ENCODE measurements at places on chromosomes 7 and 10.

DNA sequence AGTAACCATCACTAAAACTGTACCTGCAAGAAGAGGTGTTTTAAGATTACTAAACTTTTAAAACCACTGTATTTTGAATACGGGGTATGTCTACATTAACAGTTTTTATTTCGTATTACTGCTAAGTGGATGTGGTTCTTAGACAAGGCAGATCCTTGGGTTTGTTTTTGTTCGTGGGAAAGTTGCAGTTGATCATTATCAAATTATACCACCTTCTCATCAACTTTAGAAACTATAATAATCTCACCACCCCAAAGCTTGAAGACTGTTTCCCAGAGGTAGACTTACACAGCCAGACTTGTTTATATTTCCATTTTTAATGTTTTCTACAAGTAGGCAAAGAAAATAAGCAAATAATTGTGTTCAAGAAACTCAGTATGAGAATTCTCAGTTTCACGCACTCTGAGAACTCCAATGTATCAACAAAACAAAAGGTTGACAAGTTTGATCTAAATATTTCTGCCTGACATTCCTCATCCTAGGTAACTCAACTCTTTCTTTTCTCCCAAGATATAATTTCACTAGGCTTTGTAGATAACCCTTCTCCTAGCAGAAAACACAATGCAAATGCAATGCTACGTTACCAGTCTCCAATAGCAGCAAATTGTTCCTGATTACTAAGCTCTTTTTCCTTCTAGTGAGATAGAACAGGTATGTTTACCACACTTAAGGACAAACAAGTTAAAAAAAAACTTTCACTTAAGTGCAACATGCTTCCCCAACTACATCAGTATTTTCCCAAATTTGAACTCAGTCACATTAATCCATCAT, 36.0 kb downstream of the IGF2BP3 start:
- DNase-seq = no peak

- no peak for DNase-seq
Measured at GRCh38 chr7:71220210-71220695, 88.3 kb downstream of the GALNT17 start.

- DNase-seq = no peak
Measured at GRCh38 chr10:76939933-76940468, 697.6 kb downstream of the KCNMA1 start.

GRCh38 chr7:23743226-23743625, 33.2 kb downstream of the STK31 start:
- DNase-seq = no peak

DNA sequence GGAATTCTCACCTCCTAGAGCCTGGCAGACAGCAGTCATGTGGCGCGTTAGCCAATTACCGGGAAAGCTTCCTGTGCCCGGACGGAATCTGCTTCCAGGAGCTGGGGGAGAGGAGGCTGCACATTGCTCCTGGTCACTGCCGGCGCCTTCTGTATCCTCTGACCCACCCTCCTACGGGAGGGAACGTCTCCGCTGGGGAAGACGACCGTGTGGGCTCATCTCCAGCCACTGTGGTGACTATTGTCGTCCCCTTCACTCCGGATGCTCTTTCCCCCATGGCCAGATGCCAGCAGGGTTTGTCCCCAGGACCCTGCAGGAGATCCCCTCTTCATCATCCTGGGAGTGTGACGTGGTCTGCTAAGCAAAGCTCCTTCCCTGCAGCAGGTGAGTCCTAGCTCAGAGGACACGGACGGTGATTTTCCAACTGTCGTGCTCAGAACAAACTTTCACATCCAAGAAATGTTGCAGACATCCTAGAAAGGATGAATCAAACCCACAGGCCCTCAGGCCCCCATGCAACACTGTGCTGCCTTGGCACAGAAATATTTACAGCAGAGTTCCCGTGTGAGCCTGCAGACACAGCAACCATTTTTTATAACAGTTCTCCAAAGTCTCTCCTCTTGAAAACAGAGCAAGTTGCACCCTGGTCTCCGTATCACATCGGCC, 29.6 kb upstream of the FAM20C start:
- no peak for DNase-seq

DNA sequence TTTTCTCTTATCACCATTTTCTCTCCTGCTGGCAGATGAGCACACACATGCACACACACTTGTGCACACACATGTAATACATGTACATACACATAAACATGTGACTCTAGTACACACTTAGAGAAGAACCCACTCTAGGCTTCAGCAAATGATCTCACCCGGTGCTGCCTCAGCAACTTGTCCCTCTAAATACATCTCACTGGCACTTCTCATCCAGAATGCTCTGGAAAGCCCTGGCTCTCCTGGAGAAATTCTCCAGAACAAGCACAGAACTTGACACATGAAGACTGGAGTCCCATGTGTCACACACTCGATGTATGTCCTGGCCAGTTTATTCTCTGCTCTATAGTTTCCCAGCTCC, 254.9 kb downstream of the ELMO1 start:
- no peak for DNase-seq

DNA sequence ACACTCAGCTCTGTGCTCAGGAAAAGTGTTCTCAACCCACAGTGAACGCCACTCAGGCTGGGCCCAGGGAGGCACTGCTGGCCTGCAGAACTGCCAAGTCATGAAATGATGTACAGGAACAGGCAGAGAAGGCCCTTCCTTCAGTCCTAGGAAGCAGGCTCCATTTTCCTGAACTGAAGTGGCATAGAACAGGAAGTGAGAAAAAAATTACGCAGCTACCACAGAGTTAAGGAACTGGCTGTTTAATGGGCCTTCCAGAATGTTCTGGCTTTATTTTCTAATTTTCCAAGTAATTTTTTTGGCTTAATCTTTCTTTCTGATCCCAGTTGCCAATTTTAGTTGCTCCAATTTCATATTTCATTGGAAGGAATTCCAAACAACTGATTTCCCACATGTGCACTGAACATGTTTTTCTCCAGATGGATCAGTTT, 39.3 kb downstream of the LRRC18 start:
- DNase-seq = no peak

GRCh38 chr7:145986248-145986874, 130.2 kb upstream of the CNTNAP2 start:
- DNase-seq = no peak

GRCh38 chr7:45350896-45351295, 193.3 kb downstream of the RAMP3 start:
- no peak for DNase-seq

GRCh38 chr7:34247468-34247867, 342.1 kb downstream of the BMPER start:
- DNase-seq = no peak

DNA sequence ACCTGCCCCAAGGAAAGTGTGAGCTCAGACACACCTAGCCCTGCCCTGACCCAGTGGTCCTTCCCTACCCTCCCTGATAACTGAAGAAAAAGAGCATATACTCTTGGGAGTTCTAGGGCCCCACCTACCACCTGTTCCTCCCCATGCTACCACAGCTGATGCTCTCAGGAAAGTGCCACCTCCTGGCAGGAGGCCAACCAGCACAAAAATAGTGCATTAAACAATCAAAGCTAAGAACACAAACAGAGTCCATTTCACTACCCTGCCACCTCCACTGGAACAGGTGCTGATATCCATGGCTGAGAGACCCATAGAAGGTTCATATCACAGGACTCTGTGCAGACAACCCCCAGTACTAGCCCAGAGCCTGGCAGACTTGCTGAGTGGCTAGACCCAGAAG, 288.6 kb upstream of the PHF14 start:
- DNase-seq = no peak

- no peak for DNase-seq
Measured at GRCh38 chr7:92155108-92155739, 20.9 kb upstream of the CYP51A1 start.

GRCh38 chr10:19824381-19825342, 8.4 kb downstream of the PLXDC2 start:
- DNase-seq = no peak

GRCh38 chr7:22663357-22663718, 63.7 kb upstream of the IL6 start:
- DNase-seq = no peak

DNA sequence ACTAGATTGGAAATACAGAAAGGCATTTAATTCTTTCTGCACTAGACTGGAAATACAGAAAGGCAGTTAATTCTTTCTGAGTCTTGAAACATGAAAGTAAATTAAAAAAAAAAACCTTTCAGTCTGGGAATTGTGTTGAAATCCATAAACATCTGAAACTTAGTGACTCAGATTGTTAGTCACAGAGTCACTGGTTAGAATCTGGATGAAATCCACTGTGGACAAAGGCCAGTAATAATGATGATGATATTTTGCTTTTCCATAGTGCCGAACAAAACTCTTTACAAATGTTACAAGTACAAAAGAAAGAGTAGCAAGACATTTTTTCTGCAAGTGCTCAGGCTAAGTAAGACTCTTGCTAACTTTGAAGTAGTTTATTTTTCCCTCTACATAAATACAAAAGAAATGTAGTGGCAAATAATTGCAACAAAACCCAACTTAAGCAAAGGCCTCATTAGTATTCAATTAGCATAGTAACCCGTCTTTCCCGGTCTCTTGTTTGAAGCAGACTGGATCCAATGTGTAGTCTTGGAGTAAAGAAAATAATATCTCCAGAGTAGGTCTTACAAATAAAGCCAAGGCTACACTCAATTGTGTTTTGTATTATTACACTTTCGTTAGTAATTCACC, 5.8 kb upstream of the PRTFDC1 start:
- no peak for DNase-seq

DNA sequence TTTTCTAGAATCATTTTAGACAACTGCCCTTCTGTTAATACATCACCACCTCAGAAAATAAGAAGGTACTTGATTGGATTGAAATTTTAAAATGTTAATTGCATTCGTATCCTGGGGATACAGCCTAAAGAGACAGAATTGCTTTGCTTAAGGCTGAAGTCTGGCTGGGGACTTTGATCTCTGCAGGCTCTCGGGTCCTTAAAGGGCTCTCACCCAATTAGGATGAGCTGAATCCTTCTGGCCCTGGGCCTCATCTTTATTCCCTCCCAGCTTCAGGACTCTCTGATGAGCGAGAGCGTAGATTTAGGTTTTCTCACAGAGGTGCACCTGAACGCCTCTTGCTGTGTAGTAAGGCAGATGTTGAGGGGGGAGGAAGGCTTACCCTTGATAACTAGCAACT, 475.3 kb upstream of the C7orf33 start:
- no peak for DNase-seq

GRCh38 chr10:15814565-15814964, 45.7 kb downstream of the MINDY3 start:
- DNase-seq = no peak

DNA sequence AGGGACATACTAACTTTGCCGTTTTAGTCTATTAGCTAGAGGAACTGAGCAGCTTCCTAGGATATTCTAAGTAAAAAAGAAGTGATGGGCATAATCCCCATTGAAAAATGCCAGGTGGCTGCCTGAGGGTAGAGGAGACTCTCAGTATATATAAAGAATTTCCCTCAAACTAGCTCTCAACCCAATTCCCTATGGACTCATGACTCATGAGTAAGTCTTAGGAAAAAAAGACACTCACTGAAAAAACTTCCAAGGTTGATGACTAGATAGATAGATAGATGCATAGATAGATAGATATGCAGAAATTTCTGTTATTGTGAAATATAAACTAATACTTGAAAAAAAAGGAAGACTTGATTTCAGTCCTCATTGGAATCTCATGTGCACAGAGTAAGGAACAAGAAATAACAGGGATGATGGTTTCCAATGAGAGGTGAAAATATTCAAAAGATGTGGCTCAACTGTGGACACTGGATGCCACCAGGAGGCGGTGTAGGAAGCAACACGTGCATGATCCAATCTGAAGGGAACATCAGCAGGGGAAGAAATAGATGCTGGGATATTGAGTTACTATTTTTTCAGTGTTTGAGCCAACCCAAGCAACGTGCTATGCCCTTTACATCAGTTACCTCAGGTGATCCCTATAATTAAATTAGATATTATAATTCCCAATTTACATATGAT, 711.0 kb upstream of the LRRTM3 start:
- DNase-seq = no peak

- DNase-seq = no peak
Measured at GRCh38 chr7:136877509-136877908, 9.1 kb downstream of the CHRM2 start.

DNA sequence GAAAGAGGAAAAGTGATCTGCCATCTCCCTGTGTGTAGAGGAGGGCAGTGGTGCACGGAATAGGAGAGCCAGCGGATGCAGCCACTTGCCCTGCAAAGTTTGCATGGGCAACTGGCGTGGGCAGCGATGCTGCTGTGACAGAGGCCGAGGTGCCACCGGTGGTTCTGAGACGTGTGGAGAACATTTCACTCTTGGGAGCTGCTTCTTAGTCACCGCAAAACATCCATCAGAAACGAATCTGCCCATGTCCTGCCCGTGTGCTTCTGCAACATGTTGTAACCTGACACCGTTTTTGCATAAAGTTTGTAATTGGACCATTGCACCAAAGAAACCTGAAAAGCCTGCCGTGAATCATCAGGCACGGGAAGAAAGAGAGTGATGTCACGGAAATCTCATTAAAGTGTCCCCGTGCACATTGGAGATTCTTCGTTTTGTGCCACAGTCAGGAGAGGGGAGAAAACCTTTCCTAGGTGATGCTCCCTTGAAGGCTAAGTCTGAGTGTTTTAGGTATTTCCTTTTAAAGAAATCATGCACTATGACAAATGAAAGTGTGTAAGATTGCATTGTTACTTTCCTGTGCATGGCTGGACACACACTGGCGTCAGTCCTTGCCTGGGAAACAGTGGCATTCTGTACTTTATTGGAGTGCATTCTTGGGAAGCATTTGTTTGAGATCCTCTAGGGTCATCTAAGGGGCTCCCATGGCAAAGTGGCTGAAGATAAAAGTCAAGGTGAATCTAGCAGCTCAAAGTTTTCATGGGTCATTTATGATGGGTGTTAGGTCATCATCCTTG, 302.6 kb downstream of the KLF6 start:
- no peak for DNase-seq

GRCh38 chr7:89160107-89160506, 364.6 kb upstream of the TEX47 start:
- DNase-seq = no peak

DNA sequence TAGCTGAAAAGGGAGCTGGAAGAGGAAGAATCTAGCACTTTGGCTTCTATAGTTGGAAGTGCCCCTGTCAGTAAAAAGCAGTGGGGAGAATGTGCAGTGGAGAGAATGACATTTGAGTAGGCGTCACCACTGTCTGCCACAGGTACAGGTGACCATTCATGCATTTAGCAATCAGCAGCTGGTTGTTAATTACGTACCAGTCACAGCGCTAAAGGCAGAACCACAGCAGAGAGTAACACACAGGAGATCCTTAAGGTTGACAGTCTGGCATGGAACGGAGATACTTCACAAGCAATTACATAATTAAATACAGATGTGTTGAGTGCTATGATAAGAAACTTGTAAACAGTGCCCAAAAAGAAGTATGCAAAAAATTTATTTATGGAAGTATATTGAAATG, 24.8 kb downstream of the C10orf67 start:
- no peak for DNase-seq

GRCh38 chr10:1127629-1128028, 71.4 kb downstream of the WDR37 start:
- no peak for DNase-seq

GRCh38 chr10:129097776-129098330, 369.2 kb upstream of the MGMT start:
- DNase-seq = no peak
